Nucleus accumbens (tissue), 56 donors: ENCODE measurements at places on chromosomes 3 and 15.

- no peak for DNase-seq
These were observed 5.6 kb upstream of the FEM1B start for GRCh38 chr15:68271854-68272471.

DNA sequence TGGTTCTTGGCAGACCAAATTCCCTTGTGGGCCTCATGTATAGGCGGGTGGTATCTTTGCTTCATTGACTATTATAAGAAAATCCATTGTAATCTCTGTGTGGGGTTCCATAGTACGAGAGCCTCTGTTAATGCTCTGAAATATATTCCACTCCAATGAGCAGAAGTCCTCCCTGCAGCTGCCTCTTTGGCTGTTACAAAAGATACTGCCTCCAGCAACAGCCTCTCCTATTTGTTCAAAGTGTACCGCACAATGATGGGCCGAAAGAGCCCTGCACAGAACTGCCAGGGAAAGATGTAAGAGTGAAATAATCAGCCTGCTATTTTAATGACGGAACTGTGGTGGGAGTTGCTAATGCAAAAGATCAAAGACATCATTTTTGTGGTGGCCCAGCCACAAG lies 48.9 kb downstream of the GRK7 start:
- no peak for DNase-seq

DNA sequence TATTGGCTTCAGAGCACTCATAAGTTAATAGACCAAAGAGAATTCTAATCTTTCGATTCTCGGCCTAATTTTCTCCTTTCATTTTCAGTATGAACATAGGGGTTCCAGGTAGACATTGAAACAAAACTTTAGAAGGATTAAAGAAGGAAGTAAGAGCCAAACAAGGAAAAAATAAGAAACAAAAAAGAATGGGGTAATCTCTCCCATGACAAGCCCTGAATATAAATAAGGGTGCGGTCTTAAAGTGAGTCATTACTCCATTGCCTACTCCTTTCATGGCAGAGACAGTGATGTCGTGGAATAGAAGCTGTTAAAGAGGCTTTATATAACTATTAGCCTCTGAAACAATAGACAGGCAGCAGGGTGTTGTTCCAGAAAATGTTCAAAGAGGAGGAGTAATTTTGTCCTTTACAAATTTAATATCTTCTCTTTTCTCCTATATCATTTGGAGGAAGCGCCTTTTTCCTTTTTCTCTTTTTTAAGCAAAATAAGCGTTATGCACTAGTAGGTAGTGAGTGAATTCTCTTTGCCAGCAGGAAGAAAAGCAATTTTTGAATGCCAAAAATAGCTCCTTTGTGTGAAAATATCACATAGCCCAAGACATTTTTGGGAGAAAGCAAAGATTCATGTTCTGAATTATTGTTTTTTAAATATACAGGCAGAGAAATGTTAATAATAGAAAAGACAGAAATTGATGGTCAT lies 607.9 kb upstream of the KCNMB2 start:
- DNase-seq: no peak

DNA sequence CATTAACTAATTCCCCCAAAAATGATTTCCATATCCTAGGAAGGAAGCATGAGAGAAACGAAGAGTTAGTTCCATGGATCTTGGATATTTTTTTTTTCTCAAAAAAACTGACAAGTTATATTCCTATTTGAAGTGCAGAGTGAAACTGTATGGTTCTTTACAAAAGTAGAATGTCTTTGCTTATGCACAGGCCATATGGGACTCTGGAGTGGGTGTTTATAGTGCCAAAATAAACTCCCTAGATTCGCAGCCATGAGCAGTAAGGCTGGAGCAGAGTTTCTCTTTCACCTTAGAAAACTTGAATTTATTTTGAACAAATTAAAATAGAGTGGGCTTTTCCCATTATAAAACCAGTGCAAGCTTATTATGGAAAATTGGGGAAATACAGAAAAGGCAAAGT lies 239.7 kb downstream of the PDCD6IP start:
- no peak for DNase-seq

- DNase-seq: no peak
These were observed 43.0 kb upstream of the UTS2B start for GRCh38 chr3:191373327-191373726.

GRCh38 chr3:23953523-23953922 lies 8.4 kb downstream of the NR1D2 start:
- DNase-seq: no peak

- peak; percentile 61 for DNase-seq
These were observed 753 bp upstream of the MYO5A start for GRCh38 chr15:52529341-52529924.

DNA sequence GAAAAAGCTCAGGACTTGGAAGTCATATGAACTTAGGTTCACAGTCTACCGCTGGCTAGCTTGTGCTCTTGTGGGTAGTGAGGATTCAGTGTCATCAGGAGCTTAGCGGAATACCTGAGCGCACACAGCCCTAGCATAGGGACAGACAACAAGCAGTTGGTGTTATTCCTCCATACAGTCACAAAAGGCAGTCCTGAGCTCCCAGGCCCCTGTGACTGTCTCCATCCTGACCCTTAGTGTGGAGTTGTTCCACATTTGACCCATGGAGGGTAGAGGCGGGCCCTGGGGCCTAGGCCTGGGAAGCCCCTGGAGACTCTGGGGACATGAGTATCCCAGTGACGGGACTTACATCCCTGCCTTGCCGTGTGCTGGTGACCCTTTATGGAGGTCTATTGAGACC lies 131.5 kb upstream of the PLXNA1 start:
- no peak for DNase-seq

- no peak for DNase-seq
These were observed 40.8 kb upstream of the KLF13 start for GRCh38 chr15:31285772-31286261.
